ENCODE measurements at places on chromosomes 2 and 18.

- DNase-seq, result no peak
Measured at GRCh38 chr2:7976206-7976605, 705.6 kb upstream of the ID2 start.

DNA sequence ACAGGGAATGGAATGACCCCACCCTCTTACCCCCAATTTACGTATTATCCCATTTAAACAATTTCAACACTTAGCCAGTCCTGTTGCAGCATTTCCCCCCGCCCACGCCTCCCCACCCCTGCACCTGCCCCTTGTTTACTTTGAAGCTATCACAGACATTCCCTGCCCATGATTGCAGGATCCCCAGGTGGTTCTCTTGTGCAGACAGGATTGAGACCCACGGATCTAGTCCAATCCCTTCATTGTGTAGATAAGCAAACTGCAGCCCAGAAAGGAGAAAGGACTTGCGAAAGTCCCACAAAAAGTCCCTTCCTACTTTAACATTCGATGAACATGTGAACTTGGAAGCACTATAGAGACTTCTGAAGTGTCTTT lies 38.9 kb downstream of the TMEM17 start:
- no peak for DNase-seq

- no peak for DNase-seq
Measured at GRCh38 chr2:62785810-62786597, 80.5 kb downstream of the EHBP1 start.

DNA sequence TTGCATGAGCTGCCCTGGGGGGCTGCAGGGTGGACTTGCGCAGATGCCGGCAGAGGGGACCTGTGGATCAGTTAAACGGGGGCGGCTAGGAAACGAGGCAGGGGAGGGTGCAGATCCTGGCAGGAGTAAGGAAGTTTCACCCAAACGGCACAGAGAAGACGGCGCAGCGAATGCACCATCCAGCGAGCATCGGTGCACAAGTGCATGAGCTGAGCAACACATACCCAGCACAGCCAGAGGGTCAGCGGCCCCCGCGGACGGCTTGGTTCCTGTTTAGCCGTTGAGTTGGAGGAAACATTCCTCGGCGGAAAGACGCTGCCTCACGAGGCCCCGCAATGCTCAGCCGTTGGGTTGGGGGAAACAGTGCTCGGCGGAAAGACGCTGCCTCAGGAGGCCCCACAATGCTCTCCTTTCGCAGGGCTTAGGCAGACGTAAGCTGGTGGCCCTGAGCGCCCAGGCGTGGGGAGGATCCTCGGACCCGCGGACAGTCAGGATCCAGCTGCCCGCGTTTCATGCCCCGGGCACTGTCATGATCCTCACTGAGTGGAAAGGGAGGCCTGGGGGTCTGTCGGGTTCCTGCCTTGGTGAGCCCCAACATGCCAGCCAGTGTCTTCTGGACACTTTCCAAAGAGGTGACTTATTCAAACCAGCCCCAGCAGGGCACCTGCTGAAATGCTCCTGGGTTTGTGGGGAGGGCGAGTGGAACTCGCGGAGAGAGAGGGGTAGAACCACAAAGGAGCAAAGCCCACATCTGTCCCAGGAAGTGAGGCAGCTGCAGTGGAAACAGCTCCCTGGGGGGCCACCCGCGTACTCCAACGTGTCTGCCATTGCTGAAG lies 86.3 kb downstream of the NDUFA10 start:
- DNase-seq, result peak; percentile 7

GRCh38 chr2:150387586-150388288 lies 99.7 kb downstream of the RND3 start:
- no peak for DNase-seq

GRCh38 chr2:195612611-195613495 lies 44.2 kb upstream of the SLC39A10 start:
- DNase-seq, result no peak

- no peak for DNase-seq
Measured at GRCh38 chr18:9708434-9709303, 568 bp downstream of the RAB31 start.

GRCh38 chr2:158993721-158994587 lies 25.5 kb downstream of the TANC1 start:
- no peak for DNase-seq

- no peak for DNase-seq
Measured at GRCh38 chr2:42602876-42603219, 34.4 kb downstream of the MTA3 start.

DNA sequence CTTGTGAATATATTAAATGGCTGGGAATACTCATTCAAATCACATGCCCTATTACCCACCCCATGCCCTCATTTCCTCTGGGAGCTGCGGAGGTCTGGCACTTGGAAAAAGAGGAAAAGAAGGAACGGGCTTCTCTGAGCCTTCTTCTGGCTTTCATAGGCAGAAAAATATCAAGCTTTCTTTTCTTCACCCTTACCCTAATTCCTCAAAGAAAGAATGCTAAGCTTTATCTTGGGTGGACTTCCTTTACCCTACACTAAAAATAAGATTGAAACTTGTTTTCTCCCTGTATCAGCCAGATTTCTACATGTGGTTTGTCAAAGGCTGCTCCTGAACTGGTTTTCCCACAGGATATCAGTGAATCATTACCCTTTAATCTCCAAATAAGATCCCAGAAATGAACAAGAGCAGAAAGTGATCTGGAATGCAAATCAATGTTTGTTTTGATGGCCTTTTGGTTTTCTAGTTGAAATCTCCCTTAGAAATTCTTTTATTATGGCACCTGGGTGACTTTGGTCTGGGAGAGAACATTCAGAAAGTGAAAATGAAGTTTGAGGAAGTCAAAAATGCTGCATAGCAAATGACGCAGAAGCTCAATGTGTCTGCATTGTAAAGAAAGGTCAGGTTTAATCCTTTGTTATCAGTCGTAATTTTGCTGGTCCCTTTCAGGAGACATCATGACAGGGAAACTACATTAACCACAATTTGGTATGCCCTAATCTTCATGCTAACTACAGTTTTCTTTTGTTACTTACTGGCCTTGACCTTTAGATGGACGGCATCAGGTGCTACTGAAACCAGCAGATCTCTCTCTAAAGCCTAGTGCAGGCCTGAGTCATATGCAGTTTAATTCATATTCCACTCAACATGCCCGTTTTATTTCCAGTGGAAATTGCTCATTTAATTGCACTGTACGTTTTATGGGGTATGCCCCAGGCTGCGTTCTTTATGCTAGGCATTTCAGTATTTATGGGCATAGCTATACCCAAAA lies 46.6 kb upstream of the HNRNPA3 start:
- DNase-seq, result peak; percentile 19

DNA sequence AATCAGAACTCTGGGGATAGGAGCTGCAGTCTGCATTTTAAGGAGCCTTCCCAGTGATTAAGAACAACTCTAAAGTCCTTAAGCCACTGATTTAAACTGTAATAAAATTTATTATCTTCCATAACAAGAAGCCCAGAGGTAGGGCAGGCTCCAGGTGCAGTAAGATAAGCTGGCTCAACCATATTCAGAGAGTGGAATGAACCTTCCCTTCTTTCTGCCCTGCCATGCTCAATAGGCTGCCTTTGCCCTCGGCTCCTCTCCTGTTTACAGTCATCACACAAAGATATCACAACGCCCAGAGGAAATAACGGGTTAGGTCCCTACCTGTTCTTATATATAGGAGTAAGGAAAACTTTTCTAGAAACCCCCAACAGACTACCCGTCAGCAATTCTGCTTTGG lies 90.5 kb upstream of the CDCA7 start:
- DNase-seq, result no peak

GRCh38 chr2:99079226-99079625 lies 62.3 kb upstream of the C2orf15 start:
- no peak for DNase-seq

- DNase-seq, result no peak
Measured at GRCh38 chr18:54357082-54357659, 487 bp downstream of the STARD6 start.

DNA sequence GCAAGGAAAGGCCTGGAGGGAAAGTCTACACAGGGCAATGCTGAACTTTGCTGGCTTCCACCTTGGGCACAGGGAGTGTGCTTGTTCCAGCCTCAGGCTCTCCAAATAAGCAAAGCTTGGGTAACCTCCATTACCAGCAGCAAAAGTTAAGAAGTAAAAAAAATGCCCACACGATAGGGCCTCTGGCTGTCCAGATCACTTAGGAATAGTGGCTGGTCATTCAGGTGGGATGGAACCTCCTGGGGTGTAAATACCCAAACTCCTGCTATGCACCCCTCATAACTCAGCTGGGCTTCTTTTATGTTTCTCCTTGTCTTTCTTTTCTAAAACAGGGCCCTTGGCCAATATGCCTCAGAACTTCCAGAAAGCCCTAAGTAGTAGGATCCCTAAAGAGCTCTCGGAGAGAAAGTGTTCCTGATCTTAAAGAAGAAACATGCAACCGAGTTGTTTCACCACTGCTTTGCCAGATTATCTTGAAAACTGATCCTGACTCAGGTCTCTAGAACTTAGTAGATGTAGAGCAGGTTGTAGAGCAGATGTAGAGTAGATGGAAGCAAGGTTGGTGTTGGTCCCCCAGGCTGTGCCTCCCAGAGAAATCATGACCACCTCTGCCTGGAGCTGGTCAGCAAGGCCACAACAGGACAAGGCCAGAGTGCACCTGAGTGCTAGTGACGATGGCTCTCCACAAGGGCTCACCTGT lies 2.0 kb upstream of the OSR1 start:
- no peak for DNase-seq

- no peak for DNase-seq
Measured at GRCh38 chr2:147425437-147426029, 419.3 kb upstream of the ACVR2A start.
